GM10248 (cell line): ENCODE measurements at places on chromosomes 7 and 10.

- DNase-seq: no peak
Measured at GRCh38 chr7:92794391-92794790, 42.0 kb downstream of the CDK6 start.

DNA sequence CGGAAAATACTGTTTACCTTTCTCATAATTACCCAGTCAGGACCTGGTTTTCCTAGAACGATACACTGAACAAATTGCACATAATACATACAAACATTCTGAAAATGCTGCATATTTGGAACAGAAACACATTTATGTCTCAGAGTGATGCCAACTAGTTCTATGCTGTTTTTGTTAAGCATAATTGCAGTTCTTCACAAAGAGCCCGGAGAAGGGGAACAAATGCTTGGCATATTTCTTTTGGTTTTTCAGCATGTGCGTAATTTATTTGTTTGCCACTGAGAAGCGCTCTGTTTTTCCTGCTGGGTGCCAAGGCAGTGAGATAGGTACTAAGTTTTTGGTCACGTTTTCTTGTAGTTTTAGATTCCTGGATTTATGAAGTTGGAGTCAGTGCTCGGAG, 181.0 kb upstream of the MDFIC start:
- DNase-seq: no peak

GRCh38 chr10:6083523-6084475, 5.0 kb upstream of the RBM17 start:
- DNase-seq: no peak

- no peak for DNase-seq
Measured at GRCh38 chr7:71348821-71349681, 217.1 kb downstream of the GALNT17 start.

- DNase-seq: no peak
Measured at GRCh38 chr7:117810642-117811512, 62.4 kb downstream of the CTTNBP2 start.

- DNase-seq: no peak
Measured at GRCh38 chr7:131604841-131605279, 48.4 kb upstream of the PODXL start.

DNA sequence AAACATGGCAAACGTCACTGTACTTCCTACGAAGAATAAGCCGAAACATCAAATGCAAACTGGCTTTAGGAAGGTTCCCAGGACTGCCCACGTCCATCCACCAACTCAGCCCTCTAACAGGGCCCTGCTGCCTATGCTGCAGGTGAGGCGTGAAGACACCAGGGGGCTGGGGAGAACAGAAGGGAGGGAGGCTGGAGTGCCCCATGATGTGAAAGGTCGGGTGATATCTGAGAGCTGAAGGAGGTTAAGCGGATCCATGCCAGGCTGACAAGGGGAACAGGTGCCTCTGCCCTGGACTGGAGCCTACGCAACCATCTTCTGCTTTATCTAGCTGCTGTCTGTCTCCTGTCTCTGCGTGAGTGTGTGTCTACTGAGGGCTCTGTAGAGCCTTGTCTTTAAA, 40.2 kb upstream of the ATP6V0A4 start:
- DNase-seq: no peak

DNA sequence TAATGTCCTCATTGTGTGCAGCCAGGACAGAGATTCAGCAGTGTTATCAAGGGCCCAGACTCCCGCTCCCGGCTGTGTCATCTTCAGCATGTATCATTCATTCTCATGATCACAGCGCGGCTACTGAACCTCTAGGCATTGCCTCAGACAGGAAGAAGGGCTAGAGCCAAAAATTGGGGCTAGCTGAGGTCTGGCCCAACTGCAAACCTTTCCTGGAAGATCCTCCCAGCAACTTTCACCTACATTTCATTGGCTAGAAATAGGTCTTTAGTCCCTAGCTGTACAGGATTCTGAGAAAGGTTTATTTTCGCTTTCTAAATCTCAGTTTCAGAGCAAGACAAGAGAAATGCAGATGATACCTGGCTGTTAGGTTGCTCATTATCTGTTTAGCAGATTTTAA, 81.9 kb downstream of the CREM start:
- DNase-seq: no peak

- no peak for DNase-seq
Measured at GRCh38 chr7:66301249-66301648, 96.1 kb downstream of the TPST1 start.

GRCh38 chr10:66924674-66925345, 1.0 kb upstream of the LRRTM3 start:
- no peak for DNase-seq

GRCh38 chr10:129032372-129033313, 434.4 kb upstream of the MGMT start:
- no peak for DNase-seq

GRCh38 chr7:23332910-23333612, 33.9 kb downstream of the MALSU1 start:
- no peak for DNase-seq

DNA sequence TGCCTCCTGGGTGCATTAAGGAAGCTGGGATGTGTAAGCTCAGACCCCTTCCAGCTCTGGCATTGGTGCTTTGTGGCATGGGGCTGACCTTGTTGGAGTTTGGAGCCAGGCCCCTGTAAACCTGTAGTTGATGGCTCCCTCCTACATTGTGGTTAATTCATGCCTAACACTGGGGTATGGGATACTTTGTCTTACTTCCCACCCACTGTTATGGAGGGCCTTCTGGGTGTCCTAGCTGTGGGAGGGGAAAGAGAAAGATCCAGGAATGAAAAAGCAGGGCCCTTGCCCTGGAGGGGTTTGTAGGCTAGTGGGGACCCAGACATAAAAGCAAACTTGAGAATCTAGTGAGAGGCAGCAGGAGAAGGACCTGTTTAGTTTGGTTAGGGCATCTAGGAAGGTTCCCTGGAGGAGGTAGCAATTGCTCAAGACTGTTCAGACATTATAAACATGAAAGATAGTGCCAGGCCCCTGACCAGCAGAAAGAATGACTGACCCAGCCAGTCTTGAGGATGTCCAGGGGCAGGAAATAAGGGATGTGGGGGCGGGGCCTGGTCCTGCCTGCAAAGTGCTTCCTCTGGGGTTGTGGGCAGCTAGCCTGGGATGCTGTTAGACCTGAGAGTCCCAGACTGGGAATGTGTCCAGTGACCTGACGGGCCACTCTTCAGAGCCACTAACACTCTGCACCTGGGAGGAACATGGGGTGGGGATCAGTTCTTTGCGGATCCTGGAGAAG, 6.6 kb downstream of the ADAMTS14 start:
- no peak for DNase-seq

DNA sequence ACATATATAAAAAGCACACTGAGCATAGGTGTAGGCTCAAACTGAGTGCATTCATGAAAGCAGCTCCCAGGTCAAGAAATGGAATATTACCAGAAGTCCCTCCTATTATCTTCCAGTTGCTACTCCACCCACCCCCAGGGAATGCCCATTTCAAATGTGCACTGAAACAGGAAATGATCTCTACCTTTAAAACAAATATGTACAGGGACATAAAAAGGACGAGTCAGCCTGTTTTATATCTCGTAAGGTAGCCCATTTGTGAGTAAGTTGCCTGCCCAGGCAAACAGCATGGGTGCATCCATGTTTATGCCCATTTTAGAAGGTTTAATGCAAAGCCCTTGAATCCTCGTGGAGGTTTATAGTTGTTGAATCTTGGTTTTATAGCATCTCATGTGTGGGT, 10.4 kb downstream of the FFAR4 start:
- DNase-seq: no peak
